ENCODE measurements at places on chromosomes 3 and 15.

DNA sequence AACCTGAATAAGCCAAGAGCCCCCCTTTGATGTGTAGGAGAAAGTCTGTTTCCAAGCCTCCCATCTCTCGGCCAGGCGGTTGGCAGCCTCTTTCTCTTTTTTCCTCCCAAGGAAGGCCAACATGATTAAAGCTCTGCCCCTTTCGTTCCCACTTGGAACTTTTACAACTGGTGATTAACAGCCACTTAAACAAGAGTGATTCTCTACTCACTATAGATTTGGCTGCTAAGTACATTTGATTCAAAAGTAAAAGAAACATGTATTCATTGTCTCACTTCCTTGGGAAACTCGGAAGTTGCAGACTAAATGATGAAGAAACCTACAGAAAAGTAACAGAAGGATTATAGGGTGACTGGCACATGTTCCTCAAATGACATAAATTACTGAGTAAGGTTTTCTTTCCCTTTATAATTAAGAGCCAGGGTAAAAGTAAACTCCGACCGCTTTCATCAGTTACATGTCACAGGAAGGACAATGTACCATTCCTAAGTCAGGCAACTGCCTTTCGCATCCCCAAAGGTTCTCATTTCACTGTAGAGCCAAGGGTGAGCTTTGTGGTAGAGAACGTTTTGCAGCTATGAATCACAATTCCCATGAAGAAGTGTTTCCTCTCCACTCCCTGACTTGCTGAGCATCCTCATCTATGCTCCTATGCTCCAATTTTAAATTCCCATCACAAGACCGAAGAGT is 72.7 kb downstream of the MB21D2 start:
- DNase-seq, result no peak

DNA sequence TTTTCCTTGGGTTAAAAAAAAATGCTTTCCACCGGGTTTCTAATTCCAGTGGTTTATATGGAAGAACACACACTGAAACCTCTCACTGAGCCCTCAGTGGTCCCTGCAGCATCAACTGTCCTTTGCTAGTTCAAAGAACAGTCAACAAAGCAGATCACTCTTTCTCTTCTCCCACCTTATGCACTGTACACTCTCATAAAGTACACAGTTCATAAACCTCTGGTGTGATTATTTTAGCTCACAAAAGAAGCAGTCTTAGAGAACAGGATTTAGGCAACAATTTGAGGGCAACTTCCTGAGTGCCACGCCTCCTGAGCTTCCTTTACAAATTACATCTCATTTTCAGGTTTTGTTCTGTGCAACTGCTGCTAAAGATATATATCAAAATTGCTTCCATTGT is 728.4 kb upstream of the GOLIM4 start:
- DNase-seq, result no peak

DNA sequence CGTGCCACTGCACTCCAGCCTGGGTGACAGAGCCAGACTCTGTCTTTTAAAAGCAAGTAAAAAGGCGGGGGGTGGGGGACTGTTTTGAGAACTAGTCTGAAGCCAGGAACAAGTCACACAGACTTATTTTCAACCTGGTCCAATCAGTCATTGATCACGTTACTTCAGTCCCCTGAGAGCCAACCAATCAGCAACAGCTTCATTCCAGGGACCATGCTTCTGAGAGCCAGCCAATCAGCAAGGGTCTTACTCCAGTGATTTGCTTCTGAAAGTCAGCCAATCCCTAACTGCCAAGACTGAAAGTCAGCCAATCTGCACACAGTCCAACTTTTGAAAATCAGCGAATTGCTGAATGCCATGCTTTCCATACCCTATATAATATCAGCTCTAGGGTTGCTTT is 48.6 kb upstream of the C15orf39 start:
- DNase-seq, result no peak

DNA sequence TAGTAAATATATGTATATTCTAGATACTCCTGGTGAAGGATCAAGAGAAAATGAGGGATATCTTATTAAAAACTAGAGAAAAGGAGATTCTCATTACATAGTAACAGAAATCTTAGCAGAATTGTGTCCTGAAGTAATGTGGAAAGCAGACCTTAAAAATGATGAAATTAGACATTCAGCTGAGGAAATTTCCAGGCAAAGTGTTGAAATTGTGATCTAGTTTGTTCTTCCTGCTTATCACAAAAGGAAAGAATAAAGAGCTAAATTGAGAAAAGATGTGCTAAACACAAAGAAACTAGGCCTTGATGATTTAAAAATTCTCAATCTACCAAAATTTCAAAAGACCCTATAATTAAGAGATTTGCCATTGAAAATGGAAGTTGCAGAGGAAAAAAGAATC is 362.6 kb upstream of the PLSCR5 start:
- no peak for DNase-seq

DNA sequence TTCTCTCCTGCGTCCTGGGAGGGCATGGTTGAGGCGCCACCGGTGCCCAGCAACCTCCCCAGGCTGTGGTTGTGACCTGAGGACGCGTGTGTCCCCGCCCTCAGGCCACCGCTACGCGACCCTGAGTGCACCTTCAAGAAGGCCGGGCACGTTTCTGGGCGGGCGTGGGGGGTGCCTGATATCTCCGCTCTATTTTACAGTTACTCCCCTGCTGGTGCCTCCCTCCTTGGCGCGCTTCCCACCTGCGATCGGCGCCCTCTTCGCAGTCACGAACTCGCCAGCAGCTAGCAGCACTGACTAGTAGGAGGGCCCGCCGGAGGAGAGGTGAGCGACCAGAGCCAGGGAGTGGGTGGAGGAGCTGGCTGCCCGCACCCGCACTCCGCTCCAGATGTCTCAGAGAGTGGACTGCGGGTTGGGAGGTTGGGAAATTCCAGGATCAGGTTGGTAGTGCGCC is 43.2 kb upstream of the POLG start:
- no peak for DNase-seq

DNA sequence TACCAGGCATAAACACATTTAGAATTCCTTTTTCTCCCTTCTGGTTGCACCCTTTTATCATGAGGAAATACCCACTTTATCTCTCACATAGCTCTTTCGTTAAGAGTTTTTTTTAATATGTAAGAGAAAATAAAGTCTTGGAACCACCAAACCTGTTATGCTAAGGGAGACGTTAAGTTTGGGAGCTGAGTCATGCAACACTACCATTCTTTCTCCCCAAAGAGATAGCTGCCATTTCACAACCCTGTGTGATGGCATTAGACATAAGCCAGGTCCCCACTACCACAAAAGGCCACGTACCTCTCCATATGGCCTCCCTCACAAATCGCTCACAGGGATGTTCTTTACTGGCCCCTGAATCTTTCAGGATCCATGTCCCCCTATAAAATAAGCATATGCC is 7.6 kb upstream of the NIPA1 start:
- no peak for DNase-seq

- no peak for DNase-seq
Measured at GRCh38 chr3:52881871-52882270, 15.5 kb downstream of the STIMATE start.

All from stimulated activated CD8-positive, alpha-beta memory T cell treated with anti-CD3 and anti-CD28 coated beads, Interleukin-7, amount 100 ng/mL, for 1 hour (primary cell).